Left ventricle myocardium inferior (tissue), 1 donor: ENCODE measurements at places on chromosomes 3 and 15. TPM values are rescaled to one million over a fixed set of nuclear protein-coding genes. Genes with fewer than 3 reads are reported as not detected.

LMOD3 gene
- 154 TPM for total RNA-seq

- DNase-seq: peak; percentile 19
Measured at GRCh38 chr15:79160211-79160610, 69.6 kb upstream of the RASGRF1 start.

- DNase-seq: no peak
Measured at GRCh38 chr15:62503451-62503850, 338.4 kb upstream of the C2CD4B start.

CCDC13 gene
- total RNA-seq: 0.41 TPM
